ENCODE measurements at places on chromosomes 2 and 18. TPM values are rescaled to one million over a fixed set of nuclear protein-coding genes. Genes with fewer than 3 reads are reported as not detected.
A peak's percentile ranks its signal among the peaks of the same experiment; 100 is the strongest.

DNA sequence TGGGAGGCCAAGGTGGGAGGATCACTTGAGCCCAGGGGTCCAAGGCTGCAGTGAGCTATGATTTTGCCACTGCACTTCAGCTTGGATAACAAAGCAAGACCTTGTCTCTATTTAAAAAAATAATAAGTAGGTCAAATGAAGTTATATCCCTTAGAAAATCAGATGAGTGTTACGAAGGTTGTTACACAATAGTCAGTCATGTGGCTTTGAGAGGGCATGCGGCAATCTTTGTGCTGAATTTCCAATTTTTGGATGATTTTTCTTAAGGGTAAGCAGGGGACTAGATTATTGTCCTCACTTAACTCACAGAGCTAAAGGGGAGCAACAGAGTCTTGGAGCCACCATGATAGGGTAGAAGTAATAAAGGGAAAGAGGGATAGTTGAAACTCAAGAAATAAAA, 71.8 kb downstream of the B3GNT2 start:
- DNase-seq = no peak
- H3K4me3 ChIP-seq = no peak overlapping the region
- no peaks in the 10 kb centered on the region for H3K27me3 ChIP-seq
- no peak overlapping the region for H3K27ac ChIP-seq
- no peaks in the 10 kb centered on the region for H3K36me3 ChIP-seq

DNA sequence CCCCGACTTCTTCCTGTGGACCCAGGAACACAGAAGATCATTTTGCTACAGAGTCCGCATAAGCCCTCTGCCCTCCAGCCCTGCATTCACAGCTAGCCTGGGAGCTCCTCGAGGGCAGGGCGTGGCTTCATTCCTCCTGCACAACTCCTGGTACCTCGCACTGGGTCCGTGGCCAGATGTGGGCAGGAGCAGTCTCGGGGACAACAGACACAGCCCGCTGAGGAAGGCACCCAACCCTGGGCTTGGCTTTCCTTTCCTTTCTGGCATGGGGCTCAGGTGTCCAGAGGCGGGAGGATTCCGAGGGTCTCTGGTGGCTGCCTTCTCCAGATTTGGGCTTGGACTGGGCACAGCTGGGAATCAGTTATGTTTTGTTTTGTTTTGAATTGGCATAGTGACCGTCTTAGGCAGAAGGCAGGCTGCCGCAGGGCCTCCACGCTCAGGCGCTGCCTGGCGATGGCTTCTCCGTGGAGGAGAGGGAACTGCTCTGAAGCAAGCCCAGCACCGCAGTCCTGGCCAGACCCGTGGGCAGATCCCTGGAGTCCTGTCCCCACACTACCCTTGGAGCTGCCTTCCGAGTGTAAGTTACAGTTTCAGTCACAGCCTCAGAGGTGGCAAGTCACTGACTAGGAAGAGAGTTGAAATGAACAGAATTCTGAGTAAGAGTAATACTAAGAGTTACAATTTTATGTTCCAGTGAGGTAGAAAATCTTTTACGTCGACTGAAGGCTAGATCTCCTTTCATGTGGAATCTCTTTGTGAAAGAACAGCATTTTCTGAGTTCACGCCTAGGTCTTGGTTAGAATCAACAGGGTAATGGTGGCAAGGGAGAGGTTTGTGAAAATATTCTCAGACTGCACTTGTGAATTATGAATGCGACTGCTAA, 47.9 kb downstream of the LDLRAD4 start:
- DNase-seq = peak; percentile 92
- H3K27ac ChIP-seq = peak overlapping the region; percentile 85
- no peaks in the 10 kb centered on the region for H3K27me3 ChIP-seq

DNA sequence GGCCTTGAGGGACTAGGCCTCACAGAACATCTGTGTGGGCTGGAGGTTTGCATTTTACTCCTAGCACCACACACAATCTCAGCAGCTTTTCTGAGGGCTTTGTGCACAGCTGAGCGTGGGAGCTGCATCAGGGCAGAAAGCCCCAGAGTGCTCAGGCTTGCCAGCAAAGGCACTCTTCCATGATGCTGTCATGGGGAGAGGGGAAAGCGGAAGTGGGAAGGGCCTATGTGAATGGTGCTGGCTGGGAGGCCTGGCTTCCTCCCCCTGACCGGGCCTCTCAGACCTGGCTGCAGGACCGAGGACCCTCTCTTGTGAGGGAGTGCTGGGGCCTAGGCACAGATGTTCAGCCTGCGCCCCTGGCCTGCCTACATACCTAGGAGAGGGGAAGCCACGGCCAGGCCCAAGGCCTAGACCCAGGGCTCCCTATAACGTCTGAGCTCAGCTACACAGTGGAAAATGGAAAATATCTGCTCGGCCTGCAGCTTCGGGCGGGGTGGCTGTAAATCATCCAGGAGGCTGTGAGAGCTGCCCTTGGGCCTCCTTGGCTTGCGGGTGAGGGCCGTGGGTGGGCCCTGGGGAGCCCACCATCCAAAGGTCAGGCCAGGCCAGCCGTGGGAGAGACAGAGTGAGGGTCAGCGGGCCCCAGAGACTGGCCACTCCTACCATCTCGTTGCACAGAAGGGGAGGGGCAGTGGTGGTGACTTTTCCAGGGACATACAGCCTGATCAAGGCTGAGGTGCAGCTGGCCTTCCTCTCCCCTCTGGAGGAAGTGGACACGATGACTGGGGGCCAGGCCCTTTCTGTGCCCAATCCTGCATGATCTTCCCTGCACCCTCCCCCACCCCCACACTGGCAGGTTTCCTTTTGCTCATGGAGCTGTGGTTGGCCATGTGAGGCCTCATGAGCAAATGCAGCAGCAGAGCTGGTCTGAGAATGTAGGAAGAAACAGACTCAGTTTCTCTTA, 22.8 kb downstream of the GLI2 start:
- H3K27ac ChIP-seq = peak overlapping the region; percentile 91
- H3K4me3 ChIP-seq = peak overlapping the region; percentile 25
- peaks cover 92% of the 10 kb centered on the region for H3K4me1 ChIP-seq
- DNase-seq = peak; percentile 62
- H3K36me3 ChIP-seq = no peaks in the 10 kb centered on the region

DNA sequence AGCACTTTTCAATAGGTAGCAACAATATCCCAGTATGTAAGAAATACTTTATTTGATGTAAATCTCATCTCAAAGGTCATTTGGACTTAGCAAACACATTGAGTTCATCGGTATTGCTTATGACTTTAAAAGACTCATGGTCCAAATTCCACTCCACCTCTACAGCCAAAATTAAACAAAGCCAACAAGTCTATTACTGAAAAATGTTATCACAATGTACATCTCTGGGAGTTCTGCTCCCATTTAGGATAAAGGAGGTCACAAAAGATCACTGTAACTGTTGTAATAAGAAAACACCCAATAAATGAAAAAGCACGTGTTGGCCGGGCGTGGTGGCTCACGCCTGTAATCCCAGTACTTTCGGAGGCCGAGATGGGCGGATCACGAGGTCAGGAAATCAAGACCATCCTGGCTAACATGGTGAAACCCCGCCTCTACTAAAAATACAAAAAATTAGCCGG, 50.0 kb downstream of the ESCO1 start:
- H3K27me3 ChIP-seq = no peaks in the 10 kb centered on the region
- no peak for DNase-seq
- no peaks in the 10 kb centered on the region for H3K4me1 ChIP-seq
- H3K27ac ChIP-seq = no peak overlapping the region

The TBR1 gene
- total RNA-seq = not detected

The MYL12A gene
- total RNA-seq = 621 TPM

The G6PC2 gene
- not detected for total RNA-seq

The DNAH6 gene
- total RNA-seq = 0.12 TPM

Measured in chondrocyte (in vitro differentiated cells).